NCI-H526 treated with DMSO at 0.1 percent for 48 hours (cell line): ENCODE measurements at places on chromosomes 16 and 17.

DNA sequence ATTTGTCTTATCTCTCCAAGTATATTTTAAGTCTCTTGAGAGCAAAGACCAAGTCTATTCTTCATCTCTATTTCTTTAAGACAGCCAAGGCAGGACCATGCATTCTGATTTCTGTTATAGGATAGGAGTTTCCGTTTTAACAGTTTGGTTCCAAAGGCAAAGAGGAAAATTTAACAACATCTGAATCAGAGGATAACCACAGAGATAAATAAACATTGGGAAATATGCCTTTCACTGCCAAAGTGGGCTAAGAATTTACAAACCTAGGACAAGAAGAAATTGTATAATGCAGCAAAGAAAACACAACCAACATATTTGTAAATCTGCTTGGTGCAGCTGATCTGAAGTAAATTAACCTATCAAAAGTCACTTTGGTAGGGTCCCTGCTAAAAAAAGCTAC is 37.7 kb downstream of the USP32 start:
- no peak for DNase-seq

DNA sequence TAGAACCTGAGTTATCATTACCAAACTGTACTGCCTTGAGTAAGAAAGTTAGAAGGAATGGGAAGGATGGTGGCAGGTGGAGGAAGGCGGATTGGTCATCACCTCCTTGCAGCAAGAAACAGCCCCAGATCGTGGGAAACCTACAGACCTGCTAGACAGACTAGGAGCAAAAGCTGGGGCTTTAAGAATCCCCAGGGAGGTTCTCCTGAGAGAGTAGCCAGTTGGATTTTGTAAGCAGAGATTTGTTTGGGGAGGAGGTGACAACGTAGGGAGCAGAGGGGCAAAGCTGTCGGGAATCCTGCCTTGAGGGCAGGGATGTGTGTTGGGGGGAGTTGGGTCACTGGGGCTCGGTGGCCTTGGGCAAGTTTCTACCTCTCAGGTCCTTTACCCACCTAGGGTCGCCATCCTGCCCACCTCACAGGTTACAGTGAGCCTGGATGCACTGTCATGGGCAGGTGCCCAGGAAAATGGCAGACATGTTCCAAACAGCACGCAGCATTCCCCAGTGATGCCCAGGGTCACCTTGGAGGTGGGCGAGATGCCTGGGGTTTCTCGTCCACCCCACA is 49.2 kb upstream of the STH start:
- DNase-seq, result no peak

DNA sequence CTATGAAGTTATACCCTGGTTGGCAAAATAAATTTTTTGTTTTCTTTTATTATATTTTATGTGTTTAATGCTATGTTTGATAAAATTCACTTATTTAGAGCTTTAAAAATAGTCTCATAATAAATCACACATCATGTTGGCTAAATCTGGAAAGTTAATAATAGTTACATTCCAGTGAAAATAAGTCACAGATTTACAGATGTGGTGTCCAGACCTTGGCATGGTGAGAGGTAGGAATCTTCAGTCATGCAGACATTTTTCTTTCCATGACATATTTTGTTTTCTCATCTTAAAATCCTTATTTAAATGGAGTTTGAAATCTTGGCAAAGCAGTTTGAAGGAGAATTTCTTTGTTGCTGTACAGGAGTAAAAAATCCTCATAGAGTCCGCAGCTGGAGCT is 48.1 kb upstream of the GOSR1 start:
- no peak for DNase-seq

GRCh38 chr16:84562174-84562815 is 55.6 kb downstream of the COTL1 start:
- no peak for DNase-seq

DNA sequence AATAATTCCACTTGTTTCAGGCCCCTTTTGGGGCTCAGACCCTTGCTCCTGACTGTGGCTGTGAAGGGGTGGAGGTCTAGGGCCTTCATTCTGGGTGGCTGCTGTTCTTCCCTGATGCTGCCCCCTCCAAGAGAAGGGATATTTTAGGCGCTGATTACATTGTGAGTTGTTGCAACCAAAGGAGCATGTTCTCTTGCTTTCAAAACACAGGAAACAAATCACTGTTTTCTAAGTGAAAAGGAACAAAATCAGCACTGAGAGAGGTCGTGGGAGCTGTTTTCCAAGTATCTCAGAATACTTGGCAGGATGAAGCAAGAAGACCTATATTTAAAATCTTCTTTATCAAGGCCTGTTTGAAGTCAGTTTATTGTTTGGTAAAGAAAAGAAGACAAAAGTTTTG is 25.3 kb upstream of the SEC14L1 start:
- DNase-seq, result no peak

DNA sequence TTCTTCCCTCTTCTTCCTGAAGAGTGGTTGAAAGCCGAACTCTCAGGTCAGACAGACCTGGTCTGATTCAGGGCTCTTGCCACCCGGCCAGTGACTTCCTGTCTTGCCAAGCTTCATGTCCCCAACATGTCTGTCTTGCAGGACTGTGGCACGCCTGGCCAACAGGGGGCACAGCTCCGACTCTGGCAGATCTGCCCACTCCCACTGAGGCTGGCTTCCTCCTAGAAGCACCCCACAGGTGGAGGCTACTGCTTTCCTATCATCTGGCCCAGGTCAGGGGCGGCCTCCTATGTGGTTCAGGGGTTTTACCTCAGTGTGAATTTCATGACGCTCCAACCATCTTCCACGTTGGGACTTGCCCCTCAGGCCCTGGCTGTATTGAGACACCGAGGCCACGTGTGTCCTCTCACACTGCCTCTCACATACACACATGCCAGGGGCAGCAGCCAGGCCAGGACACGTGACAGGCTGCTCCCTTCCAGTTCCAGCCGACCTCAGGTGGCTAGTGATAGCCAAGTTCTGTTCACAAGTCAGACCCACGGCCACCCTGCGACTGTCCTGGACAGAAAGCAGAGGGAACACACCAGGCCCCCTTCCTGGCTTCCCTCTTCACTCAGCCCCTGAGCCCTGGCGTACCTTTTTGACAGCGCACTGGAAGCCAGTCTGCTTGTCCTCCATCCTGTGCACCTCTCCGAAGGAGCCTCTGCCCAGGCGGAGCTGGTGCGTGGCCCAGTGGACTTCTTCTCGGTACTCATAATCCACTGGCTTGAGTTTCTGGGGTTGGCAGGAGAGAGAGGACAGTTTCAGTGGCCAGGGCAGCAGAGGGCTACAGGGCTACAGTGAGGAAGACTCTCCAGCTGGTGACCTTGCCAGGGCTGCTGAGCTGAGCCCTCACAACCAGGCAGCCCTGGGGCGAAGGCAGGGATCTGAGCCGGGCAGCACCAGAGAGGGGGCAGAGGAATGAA is 22.6 kb upstream of the SPATA32 start:
- DNase-seq, result no peak

DNA sequence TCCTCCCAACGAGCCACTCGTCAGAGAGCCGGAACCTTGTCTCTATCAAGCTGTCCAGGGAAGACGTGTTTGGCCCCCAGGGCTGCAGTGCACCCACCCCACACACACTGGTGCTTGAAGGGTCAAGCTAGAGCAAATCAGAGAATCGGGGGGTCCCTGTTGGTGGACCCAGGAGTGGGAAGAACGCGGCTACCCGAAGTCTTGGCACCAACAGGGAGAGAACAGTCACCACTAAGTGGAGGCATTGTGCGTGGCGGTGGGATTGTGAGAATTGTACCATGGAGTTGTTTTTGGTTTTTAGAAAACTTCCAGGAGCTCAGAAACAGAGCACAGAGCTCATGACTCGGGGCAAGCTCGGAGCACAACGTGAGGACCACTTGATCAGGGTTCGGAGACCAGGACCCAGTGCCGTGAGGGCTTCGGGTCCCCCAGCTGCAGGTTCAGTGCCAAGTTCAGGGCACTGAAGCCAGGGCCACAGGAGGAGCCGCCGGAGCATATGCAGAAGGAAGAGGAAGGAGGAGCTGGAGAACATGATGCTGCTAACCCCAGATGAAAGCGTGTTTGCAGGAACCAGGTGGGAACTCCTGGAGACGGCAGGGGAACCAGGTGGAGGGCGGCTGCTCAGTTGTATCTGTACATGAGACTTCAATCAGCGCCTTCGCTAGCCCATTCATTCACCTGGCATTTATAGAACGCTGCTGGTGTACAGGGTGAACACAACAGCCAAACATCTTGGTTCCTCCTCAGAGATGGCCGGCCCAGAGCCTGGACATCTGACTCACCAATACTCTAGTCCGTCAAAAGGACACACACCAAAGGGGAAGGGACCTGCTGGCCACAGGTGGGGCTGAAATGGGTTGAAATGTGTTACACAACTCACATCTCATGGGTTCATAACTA is 42.8 kb downstream of the METRNL start:
- DNase-seq, result no peak

- DNase-seq, result no peak
These were observed 36.4 kb downstream of the CDR2 start for GRCh38 chr16:22337849-22338635.

- no peak for DNase-seq
These were observed 118.3 kb downstream of the PARN start for GRCh38 chr16:14511800-14512135.

- no peak for DNase-seq
These were observed 8.6 kb upstream of the ANKRD40CL start for GRCh38 chr17:50775926-50776325.

GRCh38 chr16:22665048-22665797 is 148.7 kb upstream of the HS3ST2 start:
- DNase-seq, result no peak

- DNase-seq, result no peak
These were observed 397.6 kb upstream of the MAF start for GRCh38 chr16:79998143-79998542.

DNA sequence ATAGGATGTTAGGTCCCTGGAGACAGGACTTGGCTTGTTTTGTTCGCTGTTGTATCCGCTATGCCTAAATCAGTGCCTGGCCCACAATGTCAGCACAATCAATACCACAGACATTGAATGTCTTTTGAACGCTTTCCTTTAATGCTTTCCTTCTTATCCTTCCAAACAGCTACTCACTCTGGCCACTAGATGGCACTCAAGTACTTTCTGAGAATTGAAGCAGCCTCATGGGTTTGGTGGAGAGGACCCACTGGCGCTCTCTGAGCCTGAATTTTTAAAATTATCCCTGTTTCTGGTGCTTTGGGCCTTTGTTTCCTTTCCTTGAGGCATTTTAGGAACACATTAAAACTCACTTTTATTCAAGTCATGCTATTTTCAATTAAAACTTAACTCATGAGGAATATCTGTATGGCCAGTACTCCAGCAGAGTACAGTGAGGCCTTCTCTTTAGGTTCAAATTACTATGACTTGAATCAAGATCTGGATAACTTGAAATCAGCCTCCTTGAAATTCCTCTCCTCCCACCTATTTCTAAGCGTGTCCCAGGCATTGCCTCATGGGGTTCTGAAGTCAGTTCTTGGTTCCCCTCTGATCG is 3.2 kb upstream of the NLRP1 start:
- peak; percentile 33 for DNase-seq

DNA sequence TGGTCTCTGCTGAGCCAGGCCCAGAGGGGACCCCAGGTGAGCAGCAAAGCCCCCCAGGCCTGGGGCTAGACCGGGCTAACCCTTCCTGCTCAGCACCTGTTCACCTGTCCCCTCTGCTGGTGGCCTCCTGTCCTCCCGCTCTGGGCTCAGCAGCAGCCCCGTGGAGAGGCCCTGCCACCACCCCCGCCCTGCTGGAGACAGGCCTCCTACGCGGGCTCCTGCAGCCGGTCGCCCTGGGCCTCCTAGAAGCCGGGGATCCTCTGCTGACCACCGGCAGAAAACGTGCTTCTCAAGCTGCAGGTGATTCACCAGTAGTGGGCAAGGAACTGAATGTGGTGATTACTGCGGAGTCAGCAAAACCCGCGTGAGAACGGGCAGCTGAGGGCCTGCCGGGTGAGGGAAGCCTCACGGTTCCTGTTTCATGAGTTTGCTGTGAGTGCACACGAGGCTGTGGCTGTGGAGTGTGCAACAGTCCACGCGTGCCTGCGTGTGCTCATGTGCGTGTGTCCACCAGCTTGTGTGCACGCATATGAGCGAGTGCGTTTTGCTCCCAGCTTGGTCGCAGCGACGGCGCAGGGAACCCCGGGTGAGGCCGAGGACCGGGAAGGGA is 792 bp downstream of the SECTM1 start:
- DNase-seq, result no peak

DNA sequence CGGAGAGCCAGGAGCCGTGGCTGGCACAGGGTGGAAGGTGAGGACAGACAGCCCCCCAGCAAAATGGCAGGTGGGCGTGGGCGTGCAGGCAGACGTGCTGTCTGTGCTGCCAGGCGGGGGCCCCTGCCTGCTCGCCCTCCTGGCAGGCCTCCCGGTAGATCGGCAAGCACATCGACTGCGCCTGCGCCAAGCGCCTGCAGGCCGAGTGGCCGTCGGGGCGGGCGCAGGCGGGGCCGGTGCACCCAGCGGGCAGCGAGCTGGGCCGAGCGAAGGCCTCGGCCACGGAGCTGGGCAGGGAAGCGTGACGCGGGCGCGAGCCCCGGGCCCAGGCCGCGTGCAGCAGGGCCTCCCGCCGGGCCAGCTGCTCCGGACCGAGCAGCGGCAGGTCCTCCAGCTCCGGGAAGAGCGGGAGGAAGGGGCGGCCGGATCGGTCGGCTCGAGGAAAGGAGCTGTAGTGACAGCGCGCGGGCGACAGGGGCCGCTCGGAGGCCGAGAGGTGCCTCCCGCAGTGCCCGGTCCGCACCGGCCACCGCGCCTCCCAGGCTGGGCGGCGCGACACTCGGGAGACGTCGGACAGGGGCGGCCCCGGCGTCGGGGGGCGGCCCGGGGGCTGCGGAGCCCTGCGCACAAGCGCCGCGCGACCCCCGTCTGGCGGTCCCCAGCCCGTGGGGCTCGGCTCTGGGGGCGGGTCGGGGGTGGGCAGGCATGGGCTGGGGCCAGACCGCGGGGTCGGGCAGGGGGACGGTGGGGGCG is 16.9 kb downstream of the GRIN2C start:
- DNase-seq, result peak; percentile 39

- DNase-seq, result peak; percentile 3
These were observed at the start of gene CHST6 for GRCh38 chr16:75495076-75495674. Gene CHST6, minus strand, starts transcription at chr16:75495441. Its CDS starts 15,613 bp downstream, at chr16:75479828.

DNA sequence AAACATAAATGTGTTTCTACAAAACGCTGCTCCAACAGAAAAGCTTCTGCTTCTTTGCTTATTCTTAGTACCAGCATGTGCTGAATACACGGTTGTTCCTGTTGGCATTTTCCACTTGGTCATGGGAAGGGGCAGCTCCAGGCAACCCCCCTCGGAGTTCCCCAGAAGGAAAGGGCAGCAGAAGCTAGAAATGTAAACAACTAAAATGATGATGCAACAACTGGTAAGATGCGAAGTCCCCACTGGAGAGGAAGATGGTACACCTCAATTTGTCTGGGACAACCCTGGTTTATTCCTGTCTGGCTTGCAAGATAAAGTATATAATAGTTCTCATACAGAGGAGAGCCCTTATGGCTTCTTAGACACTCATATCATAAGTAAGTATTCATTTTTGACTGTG is 9.2 kb upstream of the CCL13 start:
- DNase-seq, result no peak

- DNase-seq, result no peak
These were observed 1690.1 kb downstream of the TP53TG3F start for GRCh38 chr16:35149550-35149949.

DNA sequence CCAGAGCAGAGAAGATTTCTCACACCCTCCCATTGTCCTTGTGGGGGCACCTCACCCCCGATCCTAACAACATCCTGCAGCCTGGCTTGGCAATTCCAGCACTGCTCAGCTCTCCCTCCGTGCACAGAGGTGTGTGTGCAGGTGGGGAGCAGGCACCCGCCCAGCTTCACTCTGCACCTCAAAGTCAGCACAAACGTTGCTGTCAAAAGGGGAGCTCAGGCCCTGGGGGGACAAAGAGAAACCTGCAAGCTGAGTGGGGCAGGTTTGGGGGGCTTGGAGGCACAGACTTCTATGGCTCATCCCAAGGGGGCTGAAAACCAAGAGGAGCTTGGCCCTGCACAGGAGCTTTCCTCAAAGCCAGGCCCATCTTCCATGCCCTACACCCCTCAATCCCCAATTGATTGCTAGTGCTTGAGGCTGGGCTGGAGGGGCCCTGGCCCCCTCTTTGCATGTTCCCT is 231.9 kb upstream of the TNRC6C start:
- no peak for DNase-seq
